Right lobe of liver (tissue), 6 donors: ENCODE measurements at places on chromosomes 13 and 19. TPM values are rescaled to one million over a fixed set of nuclear protein-coding genes. Genes with fewer than 3 reads are reported as not detected.

The CAPN12 gene
- 2.2 TPM for total RNA-seq

The TIMM29 gene
- total RNA-seq = 10.8 TPM

The CYP2S1 gene
- 0.54 TPM for total RNA-seq

GRCh38 chr19:50792272-50793250 is 2.3 kb downstream of the ACP4 start:
- H3K4me1 ChIP-seq = no peaks in the 10 kb centered on the region

GRCh38 chr13:20291675-20292074 is 59.6 kb upstream of the GJB6 start:
- H3K36me3 ChIP-seq = no peaks in the 10 kb centered on the region
- H3K4me3 ChIP-seq = no peak overlapping the region
- no peak for DNase-seq

DNA sequence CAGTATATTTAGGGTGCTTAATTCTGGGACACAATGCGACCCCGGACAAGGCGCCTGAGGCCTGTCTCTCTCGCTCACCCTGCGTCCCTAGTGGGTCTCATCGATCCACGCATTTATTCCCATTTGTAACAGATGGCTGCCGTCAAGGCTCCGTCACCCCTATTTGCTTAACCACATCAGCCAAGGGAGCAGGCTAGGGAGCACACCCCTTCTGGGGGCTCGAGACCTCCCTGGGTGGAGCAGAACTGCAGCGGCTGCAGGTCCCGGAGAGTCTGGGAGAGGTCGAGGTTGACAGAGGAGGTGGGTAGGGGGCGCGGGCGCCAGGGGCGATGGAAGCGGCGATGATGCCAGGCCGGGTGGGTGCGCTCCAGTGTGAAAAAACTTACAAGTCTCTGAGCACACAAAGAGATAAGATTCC is 507 bp downstream of the ALG5 start:
- H3K4me3 ChIP-seq = peak overlapping the region; percentile 94
- DNase-seq = peak; percentile 58
- H3K4me1 ChIP-seq = no peaks in the 10 kb centered on the region
- peak overlapping the region; percentile 96 for H3K27ac ChIP-seq
- peaks cover 1% of the 10 kb centered on the region for H3K36me3 ChIP-seq

- DNase-seq = no peak
- H3K4me3 ChIP-seq = no peak overlapping the region
- no peak overlapping the region for H3K27ac ChIP-seq
- H3K4me1 ChIP-seq = no peaks in the 10 kb centered on the region
- H3K36me3 ChIP-seq = no peaks in the 10 kb centered on the region
- H3K27me3 ChIP-seq = no peaks in the 10 kb centered on the region
Observed at GRCh38 chr13:41284512-41285288, 21.3 kb upstream of the MTRF1 start.

DNA sequence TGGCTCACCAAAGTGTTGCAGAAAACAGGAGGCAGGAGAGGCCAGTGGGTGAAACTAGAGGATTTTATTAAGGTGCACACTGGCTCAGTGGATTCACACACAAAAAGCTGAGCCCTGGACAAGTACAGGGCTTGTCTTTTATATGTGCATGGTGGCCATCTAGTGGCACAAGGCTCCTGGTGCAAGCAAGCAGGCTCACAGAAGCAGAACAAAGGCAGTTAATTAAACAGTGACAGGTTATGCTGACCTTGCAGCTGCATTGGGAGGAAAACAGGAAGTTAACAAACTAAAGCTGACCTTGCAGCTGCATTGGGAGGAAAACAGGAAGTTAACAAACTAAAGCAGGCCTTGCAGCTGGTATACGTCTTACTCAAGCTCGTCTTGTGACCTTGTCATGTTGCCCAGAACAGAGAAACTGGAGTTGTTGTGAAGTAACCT is 65.3 kb upstream of the ZNF681 start:
- H3K27ac ChIP-seq = no peak overlapping the region
- DNase-seq = no peak
- no peaks in the 10 kb centered on the region for H3K4me1 ChIP-seq
- H3K36me3 ChIP-seq = no peaks in the 10 kb centered on the region

DNA sequence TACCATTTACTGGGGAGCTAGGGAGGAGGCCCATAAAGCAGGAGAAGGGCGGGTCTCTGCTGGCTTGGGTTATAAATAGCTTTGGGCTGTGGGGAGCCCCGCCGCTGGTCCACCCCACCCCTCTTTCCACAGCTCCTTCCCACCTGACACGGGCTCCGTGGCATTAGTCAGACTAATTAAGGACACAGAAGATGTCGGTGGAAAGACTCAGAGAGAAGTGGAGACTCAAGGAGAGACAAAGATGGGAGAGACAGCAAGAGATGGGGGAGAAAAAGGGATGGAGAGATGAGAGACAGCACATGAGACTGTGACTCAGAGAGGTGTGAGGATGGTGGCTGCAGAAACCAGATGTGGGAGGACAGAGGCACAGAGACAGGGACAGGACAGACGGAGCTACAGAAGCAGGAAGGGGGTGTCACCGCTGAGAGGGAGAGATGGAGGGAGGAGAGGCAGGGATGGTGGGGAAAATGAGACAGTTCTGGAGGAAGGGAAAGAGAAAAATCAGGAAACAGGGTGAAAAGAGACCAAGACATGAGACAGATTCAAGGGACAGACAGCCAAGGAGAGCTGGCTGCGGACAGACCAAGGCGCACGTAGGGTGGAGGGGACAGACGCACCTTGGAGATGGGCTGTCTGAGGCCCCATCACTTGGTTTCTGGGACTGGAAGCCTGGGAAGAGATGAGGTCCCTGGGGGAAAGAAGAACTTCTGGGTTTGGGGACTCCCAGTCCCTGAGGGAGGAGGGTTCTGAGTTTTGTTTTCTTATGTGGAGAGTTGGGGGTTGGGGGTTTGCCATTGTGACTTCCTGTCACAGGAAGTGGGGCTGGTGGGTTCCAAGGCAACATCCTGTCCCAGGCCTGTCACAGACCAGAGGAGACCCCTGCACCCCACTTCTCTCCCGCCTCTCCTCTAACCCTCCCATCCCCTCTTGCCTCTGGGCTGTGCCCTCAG is 4.1 kb downstream of the ARHGEF1 start:
- no peak for DNase-seq
- no peak overlapping the region for H3K4me3 ChIP-seq
- H3K27me3 ChIP-seq = no peaks in the 10 kb centered on the region
- peaks cover 4% of the 10 kb centered on the region for H3K4me1 ChIP-seq
